B cell (primary cell): ENCODE measurements at places on chromosomes 6 and 20.

GRCh38 chr6:31157513-31158139, at the start of gene CCHCR1:
Gene CCHCR1, minus strand, starts transcription at chr6:31157802. Its CDS starts 202 bp downstream, at chr6:31157600.
- DNase-seq = no peak

DNA sequence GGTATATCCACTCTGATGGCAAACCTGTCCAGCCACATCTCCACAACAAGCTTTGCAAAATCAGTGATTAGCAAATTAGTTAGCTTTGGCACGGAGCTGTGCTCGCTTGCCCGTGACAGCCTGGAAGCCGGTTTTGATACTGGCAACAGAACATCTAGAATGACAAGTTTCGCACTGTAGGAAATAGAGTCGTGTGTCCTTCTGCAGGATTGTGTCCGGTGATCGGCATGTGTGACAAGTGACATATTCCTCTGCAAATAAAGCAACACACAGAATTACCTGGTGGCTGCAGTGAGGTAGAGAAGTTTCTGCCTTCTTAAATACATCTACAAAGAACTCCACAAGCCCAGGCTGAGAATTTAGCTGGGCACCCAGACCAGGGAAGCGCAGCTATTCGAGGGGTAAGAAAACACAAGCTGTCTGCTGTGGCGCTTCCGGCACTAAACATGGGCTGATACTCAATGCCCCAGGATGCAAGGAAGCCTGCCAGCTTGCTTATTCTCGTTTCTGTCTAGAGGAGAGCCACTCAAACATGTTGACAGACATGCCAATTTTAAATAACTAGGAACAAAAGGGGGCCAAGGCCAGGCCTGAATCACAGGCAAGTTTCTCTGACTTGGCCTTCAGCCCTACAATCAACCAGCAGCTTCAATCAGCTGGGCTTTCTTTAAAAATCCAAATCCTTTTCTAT, 22.2 kb downstream of the EIF2S2 start:
- no peak for DNase-seq

DNA sequence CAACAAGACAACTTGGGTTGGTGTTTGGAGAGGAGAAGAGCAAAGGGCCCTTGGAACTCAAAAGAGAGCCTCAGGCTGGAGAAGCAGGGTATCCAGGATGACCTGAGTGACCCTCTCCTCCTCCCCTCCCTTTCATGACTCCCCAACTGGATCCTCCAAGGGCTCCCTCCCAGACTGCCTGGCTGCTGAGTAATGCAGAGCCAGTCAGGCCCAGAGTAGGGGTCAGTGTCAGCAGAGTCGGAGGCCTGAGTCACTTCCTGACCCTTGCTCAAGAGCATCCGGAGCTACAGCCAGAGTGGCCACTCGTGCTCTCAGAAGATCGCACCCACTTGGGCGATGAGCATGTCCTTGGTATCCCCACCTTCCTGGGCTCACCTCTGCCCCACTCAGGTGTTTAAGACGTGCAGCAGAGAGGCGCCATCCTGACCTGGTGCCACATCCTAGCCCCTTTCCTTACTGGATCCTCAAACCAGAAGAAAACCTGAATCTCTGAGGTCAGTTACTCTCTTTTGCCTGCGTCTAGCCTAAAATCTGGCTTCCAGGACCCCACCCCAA, 2.8 kb upstream of the MAPK13 start:
- DNase-seq = no peak

- peak; percentile 98 for DNase-seq
These were observed at the start of gene FBXO5 for GRCh38 chr6:152982904-152983636. Gene FBXO5, minus strand, starts transcription at chr6:152983041. Its CDS starts 82 bp downstream, at chr6:152982959.

DNA sequence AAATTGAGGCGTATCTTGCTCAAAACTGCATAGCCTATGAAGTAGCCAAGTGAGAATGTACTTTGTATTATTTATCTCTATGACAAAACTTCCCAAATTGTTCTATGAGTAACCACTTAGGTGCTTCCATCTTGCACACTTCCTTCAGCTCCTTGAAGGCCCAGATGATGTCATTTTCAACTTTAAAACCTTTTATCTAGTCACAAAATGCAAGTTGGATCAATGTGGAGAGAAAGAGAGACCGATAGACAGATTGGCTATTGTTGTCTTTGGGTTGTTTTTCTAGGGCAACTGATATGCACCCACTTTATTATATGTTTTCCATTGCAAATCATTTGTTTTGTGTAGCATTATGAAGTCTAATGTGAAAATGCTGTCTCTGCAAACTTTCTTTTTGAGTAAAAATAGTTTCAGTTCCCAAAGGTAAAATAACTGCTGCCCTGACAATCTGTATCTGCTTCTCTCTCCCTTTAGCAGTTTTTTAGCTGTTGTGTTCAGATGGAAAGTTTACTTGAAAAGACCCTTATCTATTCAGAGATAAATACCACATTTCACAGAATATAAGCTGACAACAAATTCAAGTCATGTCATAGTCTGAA, 73.7 kb upstream of the CITED2 start:
- no peak for DNase-seq

GRCh38 chr6:1047981-1048541, 263.8 kb upstream of the FOXQ1 start:
- no peak for DNase-seq

DNA sequence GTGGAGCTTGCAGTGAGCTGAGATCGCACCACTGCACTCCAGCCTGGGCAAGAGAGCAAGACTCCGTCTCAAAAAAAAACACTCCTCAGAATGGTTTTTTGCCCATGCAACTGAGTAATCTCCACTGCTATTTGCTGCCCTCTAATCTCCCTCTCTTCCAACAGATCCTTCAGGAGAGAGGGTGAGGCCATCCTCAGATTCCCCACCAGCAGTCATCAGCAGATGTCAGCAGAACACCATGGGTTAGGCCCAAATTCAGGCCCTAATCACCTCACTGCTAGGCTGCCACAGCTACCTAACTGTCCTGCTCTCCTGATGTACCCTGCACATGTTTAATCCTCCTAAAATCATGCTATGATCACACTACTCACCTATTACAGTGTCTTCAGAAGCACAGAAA, 63.2 kb upstream of the BEND6 start:
- DNase-seq = no peak
